ENCODE measurements at places on chromosomes 13 and 19.

DNA sequence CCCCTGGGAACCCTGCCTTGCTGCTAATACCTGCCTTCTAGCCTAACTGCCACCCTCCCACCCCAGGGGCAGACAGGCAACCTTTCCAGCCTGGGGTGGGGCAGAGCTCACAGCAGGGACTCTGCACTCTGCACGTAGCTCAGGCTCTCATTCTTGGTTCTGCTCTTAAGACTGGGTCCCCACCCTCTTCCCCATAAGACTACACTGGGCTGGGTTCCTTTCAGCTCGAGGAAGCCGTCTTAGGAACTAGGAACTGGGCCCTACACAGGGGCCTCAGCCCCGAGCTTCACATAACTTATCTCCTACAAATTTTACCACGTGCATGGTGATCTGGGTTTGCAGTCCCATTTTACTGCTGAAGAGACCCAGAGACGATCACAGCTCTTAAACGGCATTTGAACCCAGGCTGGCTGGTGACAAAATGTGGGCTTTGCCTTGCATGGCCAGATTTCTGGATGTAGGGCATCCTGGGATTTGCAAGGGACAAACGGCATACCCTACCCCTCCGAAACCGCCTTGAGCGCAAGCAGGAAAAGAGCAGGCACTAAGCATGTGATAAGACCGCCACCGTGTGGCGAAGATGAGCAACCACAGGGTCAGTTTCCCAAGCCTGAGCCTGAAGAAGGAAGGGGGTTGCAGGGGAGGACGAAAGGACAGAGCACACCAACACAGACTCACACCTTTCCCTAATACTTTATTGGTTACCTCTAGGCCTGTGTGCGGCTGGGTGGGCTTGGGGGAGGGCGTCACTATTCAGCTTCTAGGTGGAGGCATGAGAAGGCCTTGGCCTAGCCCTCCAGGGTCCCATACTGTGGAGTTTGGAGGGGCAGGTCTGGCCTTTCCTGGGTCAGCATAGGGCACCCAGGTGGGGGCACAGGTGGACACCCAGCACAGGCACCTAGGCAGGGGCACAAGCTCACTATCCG is 5.1 kb downstream of the JUNB start:
- DNase-seq: no peak

- DNase-seq: no peak
Observed at GRCh38 chr13:32590266-32590665, 4.0 kb downstream of the PDS5B start.

- DNase-seq: peak; percentile 11
Observed at GRCh38 chr13:101626925-101627555, 174.6 kb downstream of the ITGBL1 start.

DNA sequence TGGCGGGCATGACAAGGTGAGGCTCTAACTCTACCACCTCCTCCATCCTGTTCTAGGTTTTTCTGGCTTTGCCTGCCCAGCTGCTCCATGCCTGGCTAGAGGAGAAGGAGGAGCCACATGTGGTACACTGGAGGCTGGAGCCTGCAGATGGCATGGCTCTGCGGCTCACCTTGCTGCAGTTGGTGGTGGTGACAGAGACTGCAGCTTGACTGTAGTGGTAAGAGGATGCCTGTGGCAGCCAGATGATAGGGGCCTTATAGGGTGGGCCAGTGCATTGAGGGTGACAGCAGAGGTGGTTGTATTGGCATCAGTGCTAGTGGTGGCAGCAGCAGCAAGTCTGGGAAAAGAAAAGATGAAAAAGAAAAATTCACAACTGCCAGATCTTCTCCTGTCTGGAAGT is 146.2 kb downstream of the TNFRSF19 start:
- no peak for DNase-seq

DNA sequence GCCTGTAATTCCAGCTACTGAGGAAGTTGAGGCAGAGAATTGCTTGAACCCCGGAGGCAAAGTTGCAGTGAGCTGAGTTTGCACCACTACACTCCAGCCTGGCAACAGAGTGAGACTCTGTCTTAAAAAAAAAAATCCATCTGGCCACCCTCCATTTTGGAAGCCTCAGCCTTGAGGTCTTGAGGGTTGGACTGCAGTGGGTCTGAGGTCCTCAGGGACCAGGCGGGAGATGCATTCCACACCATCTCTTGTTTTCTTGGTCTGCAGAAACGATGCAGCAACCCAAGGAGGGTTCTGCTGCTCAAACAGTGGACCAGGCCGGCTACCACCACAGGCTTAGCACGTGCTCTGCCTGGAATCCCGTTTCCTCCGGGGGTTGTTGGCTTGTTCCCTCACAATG is 299.3 kb downstream of the FGF9 start:
- no peak for DNase-seq

- no peak for DNase-seq
Observed at GRCh38 chr13:98685146-98685545, 67.3 kb downstream of the SLC15A1 start.

DNA sequence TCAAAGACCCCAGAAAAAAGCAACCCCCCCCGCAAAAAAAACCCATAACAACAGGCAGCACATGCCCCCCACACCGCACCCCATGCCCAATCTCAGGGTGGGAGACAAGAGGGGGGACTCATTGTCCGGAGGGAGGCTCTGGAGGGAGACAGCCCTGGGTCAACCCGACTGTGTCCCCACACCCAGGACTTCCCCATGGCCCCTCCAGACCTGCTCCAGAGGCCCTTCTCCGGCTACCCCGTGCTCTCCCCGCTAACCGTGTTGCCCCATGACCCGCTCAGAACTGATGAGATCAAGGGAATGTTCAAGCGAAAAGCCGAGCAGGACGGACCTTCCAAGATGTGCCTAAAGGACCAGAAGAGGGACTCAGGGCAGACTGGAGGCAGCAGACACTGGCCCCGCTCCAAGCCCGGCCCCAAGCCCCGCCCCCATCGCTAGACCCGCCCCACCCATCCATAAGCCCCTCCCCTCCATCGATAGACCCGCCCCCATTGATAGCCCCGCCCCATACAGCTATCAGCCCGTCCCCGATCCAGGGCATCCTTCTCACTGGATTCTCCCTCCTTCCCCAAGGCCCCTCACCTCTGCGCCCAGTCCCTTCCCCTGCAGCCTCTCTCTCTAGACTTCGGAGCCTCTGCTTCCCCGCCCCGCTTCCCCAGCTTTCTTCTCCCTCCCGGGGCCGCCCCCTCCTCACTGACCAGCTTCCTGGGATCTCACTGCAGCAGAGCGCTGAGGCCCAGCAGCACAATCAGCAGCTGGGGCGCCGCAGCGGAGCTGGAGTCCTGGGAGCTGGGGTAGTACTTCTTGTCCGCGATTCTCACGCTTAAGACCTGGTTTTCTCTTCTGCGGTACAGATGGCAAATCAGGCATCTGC is 2.2 kb downstream of the BST2 start:
- no peak for DNase-seq

GRCh38 chr13:60572855-60573254 is 175.8 kb downstream of the TDRD3 start:
- no peak for DNase-seq

DNA sequence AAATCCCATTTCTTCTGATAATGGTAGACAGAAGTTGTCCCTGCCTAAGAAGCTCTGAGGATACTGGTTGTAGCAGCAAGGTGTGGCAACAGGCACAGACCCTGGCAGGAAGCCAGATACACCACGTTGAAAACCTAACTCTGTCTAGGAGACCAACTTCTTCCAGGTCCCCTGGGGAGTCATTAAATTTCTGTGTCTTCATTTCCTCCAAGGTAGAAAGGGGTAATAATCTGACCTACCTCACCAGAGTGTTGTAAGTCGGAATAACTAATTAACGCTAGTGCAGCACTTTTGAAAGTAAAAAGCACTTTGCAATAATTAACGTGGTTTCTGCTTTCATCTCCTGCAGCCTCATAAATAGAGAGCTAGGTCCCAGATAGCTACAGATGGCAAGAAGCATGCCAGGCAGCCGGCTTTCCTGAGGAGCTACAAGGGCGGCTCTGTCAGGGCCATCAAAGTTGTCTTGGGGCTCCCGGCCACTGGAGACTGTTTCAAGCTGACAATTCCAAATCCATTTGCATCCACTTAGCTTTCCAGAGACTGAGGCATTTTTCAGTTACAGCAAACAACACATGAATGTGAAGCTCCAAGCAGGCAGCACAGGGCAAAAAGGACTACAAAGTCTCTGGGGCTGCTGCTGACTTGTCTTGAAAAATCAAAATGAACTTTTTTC is 176.2 kb downstream of the FOXO1 start:
- no peak for DNase-seq

DNA sequence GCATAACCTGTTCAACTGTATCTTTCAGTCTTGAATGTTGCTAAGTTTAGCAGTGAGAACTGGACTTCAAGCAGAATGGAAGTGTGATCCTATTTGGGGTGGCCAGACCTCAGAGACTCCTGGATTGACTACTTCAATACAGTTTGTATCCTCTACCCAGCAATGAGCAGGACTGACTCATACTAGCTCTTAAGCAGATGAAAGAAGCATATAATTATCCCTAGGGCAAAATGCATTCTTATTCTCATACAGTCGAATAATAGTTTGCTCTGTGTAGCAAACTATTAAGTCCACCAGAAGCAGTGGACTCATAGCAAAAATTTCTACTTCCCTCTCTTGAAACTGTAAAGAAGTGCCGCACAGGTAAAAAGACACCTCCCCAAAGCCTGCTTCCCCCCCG is 46.4 kb upstream of the FAM216B start:
- DNase-seq: no peak

- no peak for DNase-seq
Observed at GRCh38 chr13:51781246-51782022, 22.5 kb downstream of the DHRS12 start.

- no peak for DNase-seq
Observed at GRCh38 chr19:3778899-3779723, 7.1 kb downstream of the MATK start.

GRCh38 chr19:1851654-1852580 is 3.6 kb upstream of the REXO1 start:
- DNase-seq: no peak

DNA sequence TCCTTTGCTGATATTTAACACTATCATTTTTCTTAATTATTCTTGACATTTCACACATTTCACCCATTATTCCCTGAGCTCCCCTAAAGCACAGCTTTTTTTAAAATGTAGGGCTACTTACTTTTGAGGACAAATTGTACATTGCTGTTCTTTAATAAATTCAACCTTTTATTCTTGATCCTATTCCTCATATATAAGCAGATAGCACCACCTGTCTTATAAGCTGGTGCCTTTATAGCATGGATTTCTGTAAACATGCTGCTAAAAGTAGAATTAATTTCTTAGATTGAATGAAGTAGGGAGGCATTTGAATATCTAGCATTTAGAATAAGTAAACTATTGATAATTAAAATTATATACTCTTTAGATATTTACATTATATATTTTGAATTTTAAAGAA is 603.4 kb upstream of the PCDH9 start:
- no peak for DNase-seq

DNA sequence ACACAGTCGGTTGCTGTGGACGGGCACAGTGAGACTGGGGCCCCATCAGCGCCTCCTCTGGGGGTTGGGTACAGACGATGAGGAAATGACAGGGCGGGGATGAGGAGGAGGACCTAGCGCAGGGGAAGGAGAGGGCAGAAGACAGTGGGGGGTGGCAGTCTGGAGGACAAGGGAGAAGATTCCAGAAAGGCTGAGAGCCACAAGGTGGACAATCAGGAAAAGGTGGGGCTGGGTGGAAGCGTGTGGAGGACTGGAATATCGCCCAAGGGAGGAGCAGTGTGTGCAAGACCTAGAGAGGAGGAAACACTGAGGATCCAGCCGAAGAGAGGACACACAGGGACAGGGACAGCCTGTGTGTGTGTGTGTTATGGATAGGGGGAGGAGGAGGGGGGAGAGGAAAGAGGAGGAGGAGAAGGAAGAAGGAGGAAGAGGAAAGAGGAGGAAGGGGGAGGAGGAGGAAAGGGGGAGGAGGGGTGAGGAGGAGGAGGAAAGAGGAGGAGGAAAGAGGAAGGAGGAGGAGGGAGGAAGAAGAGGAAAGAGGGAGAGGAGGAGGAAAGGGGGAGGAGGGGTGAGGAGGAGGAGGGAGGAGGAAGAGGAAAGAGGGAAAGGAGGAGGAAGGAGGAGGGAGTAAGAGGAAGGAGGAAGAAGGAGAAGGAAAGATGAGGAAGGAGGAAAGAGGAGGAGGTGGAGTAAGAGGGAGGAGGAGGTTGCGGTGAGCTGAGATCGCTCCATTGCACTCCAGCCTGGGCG is 15.8 kb upstream of the GARIN5A start:
- DNase-seq: no peak

GRCh38 chr19:14686411-14686810 is 3.4 kb upstream of the ZNF333 start:
- DNase-seq: no peak

DNA sequence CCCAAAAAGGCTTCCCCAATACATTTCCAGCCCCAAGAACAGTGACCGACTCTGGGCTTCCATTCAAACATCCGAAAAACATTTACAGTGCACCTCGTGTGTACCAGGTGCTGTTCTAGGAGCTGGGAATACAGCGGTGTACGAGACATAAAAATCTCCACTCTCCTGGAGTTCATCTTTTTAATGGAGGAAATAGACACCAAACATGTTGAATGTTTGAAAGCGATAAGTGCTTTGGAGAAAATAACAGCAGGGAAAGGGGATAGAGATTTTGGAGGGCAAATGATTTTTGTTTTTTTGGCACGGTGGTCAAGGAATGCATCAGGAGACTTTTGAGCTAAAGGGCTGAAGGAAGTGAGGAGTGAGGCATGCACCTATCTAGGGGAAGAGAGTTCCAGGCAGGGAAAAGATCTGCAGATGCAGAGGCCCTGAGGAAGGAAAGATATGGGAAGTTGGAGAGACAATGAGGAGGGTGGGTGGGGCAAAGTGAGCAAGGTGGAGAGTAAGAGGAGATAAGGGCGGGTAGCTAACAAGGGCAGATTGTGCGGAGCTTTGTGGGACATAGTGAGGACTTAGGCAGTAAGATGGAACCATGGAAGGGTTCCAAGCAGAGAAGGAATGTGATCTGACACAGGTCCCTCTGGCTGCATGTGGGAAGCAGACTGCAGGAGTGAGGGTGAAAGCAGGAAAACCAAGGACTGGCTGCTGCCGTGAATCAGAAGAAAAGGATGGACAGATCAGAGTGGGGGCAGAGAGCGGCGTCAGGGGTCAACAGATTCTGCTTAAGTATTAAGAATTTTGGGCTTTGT is 703 bp upstream of the FBL start:
- DNase-seq: no peak

GRCh38 chr13:99797691-99798090 is 173.9 kb downstream of the ZIC5 start:
- no peak for DNase-seq

GRCh38 chr13:109990296-109990695 is 203.9 kb upstream of the IRS2 start:
- no peak for DNase-seq

- DNase-seq: no peak
Observed at GRCh38 chr19:2492870-2493269, 16.9 kb downstream of the GADD45B start.
